ENCODE measurements at places on chromosomes 2 and 18. TPM values are rescaled to one million over a fixed set of nuclear protein-coding genes. Genes with fewer than 3 reads are reported as not detected.

GRCh38 chr2:195956725-195957124 lies 111.9 kb downstream of the DNAH7 start:
- no peak for DNase-seq

- no peak for DNase-seq
Measured at GRCh38 chr2:83459456-83459855, 999.6 kb downstream of the SUCLG1 start.

- DNase-seq: no peak
Measured at GRCh38 chr2:149456285-149456684, 125.9 kb downstream of the LYPD6 start.

- no peak for DNase-seq
Measured at GRCh38 chr2:225466891-225467604, 67.5 kb downstream of the NYAP2 start.

- no peak for DNase-seq
Measured at GRCh38 chr2:191003405-191004309, 10.3 kb downstream of the STAT1 start.

- no peak for DNase-seq
Measured at GRCh38 chr2:149332364-149332763, 2.0 kb downstream of the LYPD6 start.

DNA sequence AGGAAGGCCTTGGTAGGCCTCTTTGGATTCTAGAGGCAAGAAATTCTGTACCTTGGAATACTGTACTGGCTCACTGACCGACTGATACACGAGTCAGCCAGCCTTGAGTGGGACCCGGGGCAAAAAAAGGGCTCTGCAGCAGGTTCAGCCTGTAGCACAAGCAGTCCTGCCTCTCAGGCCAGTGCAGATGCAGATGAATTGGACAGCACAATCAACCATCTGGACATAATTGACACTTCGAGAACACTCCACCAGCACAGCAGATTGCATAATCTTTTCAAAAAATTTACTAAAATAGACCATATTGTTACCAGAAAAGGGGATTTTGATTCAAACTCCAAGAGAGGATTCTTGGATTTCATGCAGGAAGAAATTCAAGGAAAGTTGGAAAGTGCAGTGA lies 241.6 kb downstream of the RPIA start:
- peak; percentile 58 for DNase-seq

DNA sequence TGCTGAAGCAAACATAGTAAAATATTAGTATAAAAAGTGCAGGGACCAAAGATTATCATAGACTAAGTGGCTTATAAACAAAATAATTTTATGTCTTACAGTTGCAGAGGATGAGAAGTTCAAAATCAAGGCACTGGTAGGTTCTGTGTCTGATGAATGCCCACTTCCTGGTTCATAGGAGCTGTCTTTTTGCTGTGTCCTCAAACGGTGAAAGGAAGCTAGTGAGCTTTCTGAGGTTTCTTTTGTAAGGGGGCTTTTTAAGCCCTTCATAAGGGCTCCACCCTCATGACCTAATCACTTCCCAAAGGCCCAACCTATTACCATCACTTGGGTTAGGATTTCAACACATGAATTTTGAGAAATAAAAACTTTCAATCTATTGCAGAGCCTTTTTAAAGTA lies 946.7 kb upstream of the ACVR2A start:
- no peak for DNase-seq

DNA sequence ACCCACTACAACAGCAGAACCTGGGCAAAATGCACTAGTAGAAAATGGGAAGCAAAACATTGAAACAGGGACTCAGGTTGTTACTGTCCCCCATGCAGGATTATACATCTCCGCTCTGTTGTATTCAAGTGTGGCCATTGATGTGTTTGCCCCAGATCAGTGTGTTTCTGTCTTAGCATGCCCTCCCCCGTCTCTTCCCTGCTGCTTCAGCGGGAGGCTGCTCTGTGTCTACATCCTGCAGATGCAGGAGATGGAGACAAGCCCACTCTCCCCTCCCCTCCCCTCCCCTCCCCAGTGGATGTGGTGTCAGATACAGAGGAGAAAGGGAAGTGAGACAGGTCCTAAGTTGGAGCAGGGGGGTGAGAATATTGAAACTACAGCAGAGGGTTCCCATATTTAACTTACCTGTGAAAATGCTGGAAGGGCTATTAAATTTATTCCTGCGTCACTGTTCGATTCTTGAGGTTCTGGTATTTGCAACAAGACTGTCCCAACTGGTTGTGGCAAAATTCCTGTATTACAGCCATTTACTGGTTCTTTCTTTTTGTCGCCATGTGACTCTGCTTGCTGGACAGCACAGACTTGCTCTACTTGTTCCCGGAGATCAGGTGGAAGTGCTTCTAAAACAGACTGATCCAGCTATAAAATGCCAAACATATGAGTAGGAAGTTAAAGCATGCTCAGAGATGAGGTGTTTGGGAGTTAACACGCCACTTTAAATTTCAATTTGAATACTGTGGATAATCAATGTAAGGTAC lies 67.0 kb downstream of the EIF5B start:
- DNase-seq: no peak

- no peak for DNase-seq
Measured at GRCh38 chr2:222433332-222434173, 9.2 kb downstream of the SGPP2 start.

DNA sequence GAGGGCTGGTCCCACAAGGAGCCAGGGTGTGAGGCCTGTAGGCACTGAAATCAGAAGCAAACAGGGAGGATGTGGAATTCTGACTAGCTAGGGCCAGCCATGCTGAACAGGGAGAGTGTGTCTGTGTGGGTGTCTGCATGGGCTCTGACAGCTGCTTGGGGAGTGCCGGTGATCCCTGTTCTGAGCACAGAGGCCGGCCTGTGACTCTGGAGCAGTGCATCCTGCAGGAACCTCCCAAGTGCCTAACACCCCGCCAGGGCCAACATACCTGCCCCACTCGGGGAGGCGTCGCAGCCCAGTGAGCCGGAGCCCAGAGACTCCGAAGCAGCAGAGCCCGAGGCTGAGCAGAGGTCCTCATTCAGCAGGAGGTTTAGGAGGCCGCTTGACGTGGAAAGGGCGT lies 11.5 kb upstream of the HES6 start:
- DNase-seq: no peak

DNA sequence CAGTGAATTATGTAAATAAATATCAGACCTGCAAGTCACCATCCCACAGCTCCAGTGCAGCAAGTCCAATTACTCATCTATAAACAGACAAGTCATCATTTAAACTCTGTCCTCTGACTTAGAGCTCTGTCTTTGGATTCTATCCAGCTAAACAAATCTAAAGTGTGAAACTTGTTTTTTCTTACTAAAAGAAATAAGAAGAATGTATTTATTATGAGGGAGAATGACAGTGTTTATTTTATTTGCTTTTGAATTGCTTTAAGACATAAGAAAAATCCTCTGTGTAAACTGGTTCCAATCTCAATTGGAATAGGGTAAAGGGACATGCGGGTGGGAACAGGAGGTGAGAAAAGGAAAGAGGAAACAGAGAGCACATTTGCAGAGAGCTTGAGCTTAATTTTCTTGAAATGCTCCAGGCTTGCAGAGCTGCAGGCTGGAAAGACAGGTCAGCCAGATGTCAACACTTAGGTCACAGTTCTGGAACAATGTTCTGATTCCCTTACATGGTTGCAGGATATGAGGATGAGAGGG lies 355.8 kb downstream of the MEIS1 start:
- DNase-seq: peak; percentile 76

GRCh38 chr2:230181195-230181594 lies 38.6 kb downstream of the SP110 start:
- DNase-seq: no peak

DNA sequence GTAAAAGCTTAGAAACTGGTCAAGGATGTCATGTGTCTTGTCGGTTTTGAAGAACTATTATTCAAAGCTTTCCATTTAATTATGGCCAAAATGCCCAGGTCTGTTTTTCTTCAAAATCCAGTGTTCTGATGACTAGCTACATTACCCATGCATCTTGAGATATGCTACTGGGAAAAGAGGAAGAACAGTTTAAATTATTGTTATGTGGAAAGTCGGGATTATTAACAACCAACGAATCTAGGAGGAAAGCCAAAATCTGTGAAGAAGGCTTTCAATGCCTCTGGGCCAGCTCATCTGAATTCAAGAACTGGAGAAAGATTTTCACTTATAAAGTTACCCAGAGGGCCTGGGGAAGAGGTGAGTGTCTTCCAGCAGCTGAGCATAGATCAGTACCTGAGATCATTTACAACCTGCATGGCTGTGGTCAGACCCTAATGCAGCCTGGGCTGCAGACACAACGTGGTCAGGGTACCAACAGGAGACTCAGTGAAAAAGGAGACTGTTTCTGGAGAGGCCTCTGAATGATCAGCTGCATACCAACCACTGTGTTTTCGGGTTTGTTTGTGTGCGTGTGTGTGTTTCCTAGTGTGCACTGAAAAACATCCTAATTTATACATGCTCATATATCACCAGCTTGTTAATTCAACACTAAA lies 308.5 kb downstream of the NRXN1 start:
- DNase-seq: no peak

GRCh38 chr18:32582455-32582854 lies 111.8 kb upstream of the GAREM1 start:
- DNase-seq: no peak

DNA sequence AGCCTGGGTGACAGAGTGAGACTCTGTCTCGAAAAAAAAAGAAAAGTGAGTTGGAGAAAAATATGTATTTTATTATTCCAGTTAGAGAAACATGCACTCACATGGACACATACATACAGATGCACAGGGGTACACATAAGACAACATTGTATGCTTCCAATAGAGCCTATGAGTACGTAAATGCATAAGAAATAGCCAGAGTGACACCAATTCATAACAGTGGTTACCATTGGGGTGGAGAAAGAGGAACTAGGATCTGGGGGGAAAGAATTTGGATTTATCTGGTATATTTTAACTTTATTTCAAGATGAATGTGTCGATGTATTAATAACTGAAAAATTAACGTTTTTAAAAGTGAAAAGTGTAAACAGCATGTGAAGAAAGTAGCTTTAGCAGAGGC lies 16.1 kb downstream of the IL36A start:
- no peak for DNase-seq

GRCh38 chr18:73986711-73987110 lies 160.9 kb downstream of the FBXO15 start:
- DNase-seq: no peak

GRCh38 chr2:101832114-101832513 lies 134.6 kb downstream of the MAP4K4 start:
- no peak for DNase-seq

GRCh38 chr2:207251022-207251421 lies 85.3 kb upstream of the KLF7 start:
- DNase-seq: no peak

GRCh38 chr2:129400826-129401225 lies 578.6 kb upstream of the RAB6C start:
- peak; percentile 28 for DNase-seq

GRCh38 chr2:225788571-225789094 lies 389.1 kb downstream of the NYAP2 start:
- no peak for DNase-seq

DNA sequence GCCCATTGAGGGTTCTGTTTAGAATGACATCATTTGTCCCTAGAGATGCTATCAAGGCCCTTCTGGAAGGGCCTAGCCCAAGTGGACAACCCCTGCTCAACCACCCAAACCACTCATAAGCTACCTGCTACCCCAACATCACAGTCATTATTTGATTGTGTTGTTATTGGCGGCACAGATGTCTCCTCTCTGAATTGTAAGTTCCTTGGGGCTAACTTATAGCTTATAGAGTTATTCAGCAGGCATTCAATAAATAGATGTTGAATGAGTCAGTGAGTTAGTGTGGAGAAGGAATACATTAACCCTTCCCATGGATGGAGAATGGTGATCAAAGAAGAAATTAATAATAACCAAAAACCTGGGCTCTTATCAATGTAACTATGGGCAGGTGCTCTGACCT lies 80.0 kb downstream of the ACAA2 start:
- no peak for DNase-seq

- peak; percentile 74 for DNase-seq
Measured at GRCh38 chr2:235493402-235493774, 455 bp upstream of the AGAP1 start.

DNA sequence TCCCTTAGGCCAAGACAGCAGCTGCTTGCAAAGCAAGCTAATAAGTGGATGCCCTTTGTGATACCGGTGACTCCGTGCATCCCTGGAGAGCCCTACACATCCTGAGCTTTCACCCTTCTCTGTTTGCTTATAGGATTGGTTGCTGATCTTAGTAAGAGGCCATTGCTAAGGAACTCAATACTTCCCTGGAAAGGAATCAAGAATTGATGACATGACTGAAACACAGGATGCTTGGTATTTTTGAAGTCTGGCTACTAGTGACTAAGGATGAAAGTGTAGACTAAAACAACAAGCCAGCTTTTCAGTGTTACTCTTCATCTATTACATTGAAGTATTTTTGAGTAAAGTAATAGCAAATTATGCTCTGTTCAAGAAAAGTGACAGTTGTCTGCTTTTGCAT lies 123.0 kb upstream of the SERPINE2 start:
- DNase-seq: no peak

GRCh38 chr18:36693931-36694620 lies 134.7 kb downstream of the TPGS2 start:
- peak; percentile 63 for DNase-seq

GRCh38 chr2:157404363-157404762 lies 39.5 kb downstream of the CYTIP start:
- DNase-seq: no peak

Gene MSTN
- total RNA-seq: 31.1 TPM

Gene KCNIP3
- total RNA-seq: 8.8 TPM

Gene GAREM1
- total RNA-seq: 14.0 TPM

Gene SEMA4F
- 3.3 TPM for total RNA-seq

Gene KCNG2
- not detected for total RNA-seq

Gene EMX1
- not detected for total RNA-seq

Gene EHBP1
- total RNA-seq: 104 TPM

Gene TMEM17
- 1.8 TPM for total RNA-seq

Gene CTDP1
- total RNA-seq: 18.4 TPM

Gene ESPNL
- total RNA-seq: 1.0 TPM
